ENCODE measurements at places on chromosomes 16 and 17. TPM values are rescaled to one million over a fixed set of nuclear protein-coding genes. Genes with fewer than 3 reads are reported as not detected.

Gene GLYR1
- total RNA-seq = 77.8 TPM

GRCh38 chr16:28110479-28110878 is 47.0 kb upstream of the GSG1L start:
- no peak overlapping the region for H3K27ac ChIP-seq
- no peaks in the 10 kb centered on the region for H3K27me3 ChIP-seq
- no peaks in the 10 kb centered on the region for H3K4me1 ChIP-seq
- no peak overlapping the region for H3K4me3 ChIP-seq

DNA sequence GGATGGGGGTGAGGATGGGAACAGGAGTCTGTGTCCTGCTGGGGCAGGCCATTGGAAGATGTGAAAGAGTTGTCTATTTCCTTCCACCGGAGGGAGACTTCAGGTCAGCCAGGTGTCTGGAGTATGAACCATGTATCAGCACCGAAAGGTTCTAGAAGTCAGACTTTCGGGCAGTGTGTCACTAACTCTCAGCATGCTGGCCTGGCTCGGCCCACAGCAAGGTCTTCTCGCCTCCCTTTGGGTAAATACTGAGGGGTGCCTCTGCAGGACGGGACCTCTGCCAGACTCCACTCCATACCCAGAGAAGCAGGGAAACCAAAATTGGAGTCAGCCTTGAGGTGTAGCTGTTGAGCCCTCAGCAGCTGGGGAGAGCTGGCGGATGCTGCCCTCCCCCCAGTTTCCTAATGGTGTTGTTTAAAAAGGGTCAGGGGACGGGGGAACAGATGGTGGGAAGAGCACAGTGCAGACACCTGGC is 507 bp downstream of the CIITA start:
- H3K36me3 ChIP-seq = no peaks in the 10 kb centered on the region
- peaks cover 16% of the 10 kb centered on the region for H3K27me3 ChIP-seq

Gene NPIPA2
- total RNA-seq = 1.1 TPM

Gene ABCC11
- total RNA-seq = 0.29 TPM

DNA sequence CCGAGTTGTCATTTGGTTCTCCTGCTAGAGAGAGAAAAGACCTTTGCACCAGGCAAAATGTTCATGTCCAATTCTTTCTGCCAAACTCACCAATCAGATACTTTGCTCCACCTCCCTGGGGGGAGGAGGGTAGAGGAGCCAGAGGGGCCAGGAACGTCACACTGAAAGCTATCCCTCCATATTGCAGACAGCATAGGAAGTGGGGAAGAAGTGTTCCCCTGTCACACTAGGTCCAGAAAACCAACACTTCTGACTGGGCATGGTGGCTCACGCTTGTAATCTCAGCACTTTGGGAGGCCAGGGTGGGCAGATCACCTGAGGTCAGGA is 9.5 kb downstream of the HSD17B2 start:
- no peak overlapping the region for H3K4me3 ChIP-seq
- H3K27ac ChIP-seq = peak overlapping the region; percentile 75
- H3K27me3 ChIP-seq = peaks cover 6% of the 10 kb centered on the region

- no peaks in the 10 kb centered on the region for H3K4me1 ChIP-seq
- peaks cover 33% of the 10 kb centered on the region for H3K27me3 ChIP-seq
- no peak overlapping the region for H3K27ac ChIP-seq
- DNase-seq = no peak
- no peak overlapping the region for H3K4me3 ChIP-seq
These were observed 3.2 kb downstream of the CACNG5 start for GRCh38 chr17:66837885-66838665.

Measured in astrocyte (in vitro differentiated cells and primary cell).